ENCODE measurements at places on chromosomes 1 and 21.

DNA sequence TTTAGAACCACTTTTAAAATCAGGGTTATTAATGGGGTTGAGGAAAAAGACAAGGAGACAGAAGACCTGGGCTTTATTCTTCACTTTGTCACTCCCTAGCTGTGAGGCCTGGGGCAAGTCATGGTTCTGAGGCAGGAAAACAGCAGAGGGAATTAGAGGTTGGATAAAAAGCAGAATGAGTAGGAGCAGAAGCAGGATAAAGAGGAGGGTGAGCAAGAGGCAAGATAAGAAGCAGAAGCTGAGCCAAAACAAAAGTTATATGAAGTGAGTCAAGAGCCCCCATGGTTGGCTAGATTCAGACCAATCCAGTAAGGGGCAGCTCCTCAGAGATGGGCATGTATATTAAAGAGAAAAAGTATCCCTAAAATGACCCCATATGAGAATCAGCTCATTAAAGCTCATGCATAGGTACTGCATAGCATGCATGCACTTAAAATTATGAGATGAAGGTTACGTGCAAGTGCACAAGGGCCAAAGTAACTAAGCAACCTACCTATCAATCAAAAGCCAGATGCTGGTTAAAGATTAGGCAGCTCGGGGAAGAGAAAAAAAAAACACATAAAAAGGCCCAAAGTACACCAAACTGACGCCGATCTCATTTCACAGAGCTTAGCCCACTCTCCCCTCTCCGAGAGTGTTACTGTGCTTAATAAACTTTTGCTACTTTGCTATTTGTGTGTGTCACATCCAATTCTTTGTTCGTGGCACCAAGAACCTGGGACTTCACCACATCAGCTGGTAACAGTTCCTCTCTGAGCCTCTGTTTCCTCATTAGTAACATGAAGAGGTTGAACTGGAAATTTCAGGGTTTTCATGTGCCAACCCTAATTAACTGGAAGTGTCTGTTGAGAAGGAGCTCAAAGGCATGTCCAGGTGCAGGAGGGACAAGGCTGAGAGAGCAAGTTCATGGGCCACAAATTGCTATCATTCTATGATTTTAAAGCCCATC is 2.2 kb downstream of the AVPR1B start:
- DNase-seq, result no peak

GRCh38 chr1:218945050-218945449 is 228.6 kb upstream of the LYPLAL1 start:
- no peak for DNase-seq

- DNase-seq, result no peak
These were observed 172.8 kb downstream of the PTGER3 start for GRCh38 chr1:70874818-70875217.

DNA sequence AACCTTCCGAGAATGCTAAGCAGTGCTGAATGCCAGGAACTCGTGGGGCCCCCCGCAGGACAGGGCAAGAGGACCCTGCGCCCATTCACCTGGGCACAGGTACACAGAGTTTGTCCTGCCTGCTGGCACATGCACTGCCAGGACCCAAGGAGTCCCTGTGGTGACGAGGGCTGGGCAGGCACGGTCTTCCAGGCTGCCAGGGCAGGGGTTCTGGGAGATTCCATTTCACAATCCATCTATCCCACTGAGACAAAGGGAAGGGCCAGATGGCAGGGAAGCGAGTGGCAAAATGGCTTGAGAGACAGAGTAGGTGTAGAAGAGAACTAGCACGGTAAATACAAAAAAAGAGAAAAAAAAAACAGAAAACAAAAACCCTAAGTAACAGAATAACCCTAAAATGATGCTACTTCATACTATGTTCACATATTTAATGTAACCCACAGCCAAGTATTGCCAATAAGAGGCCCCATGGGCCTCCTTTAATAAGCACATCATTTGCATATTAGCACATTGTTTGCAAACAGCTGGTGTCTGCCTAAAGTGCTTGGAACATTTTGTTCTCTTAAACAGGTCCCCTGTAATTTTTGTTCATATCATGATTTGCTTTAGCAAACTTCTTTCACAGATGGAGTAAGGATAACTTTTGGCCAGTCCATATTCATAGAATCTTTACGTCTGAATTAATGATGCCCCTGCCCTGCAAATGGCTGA is 83.8 kb downstream of the STUM start:
- DNase-seq, result no peak

- DNase-seq, result no peak
These were observed 8.3 kb downstream of the RAB4A start for GRCh38 chr1:229279242-229279641.

- no peak for DNase-seq
These were observed 622.3 kb upstream of the PLXNA2 start for GRCh38 chr1:208866386-208866955.

DNA sequence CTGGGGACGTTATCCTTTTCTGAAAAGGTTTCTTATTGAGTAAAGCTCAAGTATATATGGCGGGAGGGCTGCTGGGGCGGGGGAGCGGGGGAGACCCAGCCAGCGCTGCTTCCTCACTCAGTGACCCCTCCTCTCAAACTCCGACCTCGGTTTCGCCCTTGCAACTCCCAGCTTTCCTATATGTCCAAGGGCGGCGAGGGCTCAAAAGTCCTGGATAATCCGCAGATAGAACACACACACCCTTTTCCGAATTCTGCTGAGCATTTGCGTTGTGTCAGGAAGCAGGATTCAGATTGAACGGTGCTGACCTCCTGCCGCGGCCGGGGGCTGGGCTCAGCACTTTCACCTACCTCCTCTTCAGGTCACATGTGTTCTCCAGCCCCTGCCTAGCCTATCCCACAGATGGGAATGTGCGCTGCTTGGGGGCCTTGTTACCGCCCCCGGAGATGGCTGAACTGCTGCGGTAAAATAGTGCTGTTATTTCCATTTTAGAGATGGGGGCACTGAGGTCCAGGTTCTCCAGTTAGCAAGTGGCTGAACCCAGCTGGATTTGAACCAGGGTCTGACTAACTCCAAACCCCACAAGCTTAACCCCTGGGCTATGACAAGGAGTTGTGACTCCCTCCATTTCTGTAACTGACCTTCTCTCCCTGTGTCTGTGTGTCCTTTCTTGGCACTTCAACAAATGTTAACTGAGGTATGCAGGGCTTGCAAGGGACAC is 795 bp upstream of the AHDC1 start:
- DNase-seq, result no peak

DNA sequence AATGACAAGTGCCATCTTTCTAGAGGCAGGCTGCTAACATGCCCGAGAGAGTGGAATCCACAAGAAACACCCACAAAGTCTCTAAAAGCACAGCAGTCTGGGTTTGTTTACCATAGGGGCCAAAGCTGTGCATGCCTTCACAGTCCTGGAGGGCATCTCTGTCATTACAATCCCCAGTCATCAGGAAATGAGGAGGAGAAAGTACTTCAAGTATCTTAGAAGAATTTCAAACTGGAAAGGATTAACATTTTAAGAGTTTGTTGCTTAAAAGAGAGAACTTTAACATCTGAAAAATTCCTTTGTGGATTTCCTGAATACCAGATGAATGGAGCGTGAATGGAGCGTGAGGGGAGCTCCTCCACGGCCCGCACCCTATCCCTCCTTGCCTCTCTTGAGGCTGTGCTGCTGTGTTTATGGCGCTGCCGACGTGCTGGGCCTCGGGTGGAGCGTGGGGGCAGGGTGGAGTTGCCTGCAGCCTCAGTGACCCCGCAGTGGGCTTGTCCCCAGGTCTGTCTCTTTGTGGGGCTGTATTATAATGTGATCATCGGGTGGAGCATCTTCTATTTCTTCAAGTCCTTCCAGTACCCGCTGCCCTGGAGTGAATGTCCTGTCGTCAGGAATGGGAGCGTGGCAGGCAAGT is 23.3 kb downstream of the SLC6A17 start:
- DNase-seq, result no peak

GRCh38 chr1:164233149-164233548 is 325.8 kb upstream of the PBX1 start:
- DNase-seq, result no peak

- no peak for DNase-seq
These were observed 250.6 kb upstream of the RRP15 start for GRCh38 chr1:218034468-218034867.

GRCh38 chr1:71298633-71299032 is 217.8 kb upstream of the ZRANB2 start:
- DNase-seq, result no peak

DNA sequence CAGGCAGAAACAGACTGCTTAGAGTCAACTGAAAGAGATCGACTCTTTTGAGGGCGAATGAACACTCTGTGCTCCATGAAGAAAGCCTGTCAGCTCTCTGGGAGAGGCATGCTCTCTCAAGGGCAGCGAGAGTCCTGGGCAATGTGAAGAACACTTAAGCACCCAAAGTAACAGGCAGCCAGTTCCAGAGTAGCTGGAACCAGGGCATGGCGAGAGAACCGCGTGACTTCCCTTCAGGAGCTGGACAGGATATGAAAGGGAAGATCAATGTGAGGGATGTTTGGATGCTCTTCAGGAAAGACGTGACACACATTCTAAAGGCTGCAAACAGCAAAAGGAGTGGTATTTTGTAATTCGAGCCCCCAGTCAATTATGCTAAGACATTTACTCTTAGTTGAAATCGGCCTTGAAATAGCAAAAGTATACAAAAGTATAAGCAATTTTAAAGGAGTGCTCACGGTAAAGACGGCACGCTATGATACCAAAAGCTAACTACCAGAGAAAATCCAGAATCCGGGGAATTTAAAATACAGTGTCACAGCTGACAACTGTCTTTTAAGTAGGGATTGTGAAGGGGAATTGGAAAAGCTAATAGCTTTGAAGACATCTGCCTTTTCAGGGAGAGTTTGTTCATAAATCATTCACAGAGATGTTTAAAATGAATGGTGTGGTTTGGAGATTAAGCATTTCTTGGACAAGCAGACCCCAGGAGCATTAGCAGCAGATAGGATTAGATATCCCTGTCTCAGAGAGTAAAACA is 20.8 kb downstream of the ADAMTS5 start:
- DNase-seq, result no peak

GRCh38 chr1:179953974-179954492 is 577 bp upstream of the CEP350 start:
- no peak for DNase-seq

GRCh38 chr21:39055167-39055767 is 128.0 kb downstream of the PSMG1 start:
- no peak for DNase-seq

DNA sequence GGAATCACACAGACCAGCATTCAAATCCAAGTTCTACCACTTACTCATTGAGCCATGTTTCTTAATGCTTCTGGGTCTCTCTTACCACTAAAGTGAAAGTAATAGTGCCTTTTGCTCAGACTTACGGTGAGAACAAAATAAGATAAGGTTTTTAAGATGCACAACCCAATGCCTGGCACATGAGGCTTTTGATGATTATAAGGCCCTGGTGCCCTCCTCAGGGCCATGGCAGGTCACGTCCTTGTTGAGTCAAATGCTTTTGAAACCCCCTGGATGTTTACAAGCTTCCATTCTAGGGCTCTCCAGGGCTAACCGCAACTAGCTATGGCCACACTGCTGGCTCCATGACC is 76.0 kb downstream of the TENT5C start:
- DNase-seq, result no peak

DNA sequence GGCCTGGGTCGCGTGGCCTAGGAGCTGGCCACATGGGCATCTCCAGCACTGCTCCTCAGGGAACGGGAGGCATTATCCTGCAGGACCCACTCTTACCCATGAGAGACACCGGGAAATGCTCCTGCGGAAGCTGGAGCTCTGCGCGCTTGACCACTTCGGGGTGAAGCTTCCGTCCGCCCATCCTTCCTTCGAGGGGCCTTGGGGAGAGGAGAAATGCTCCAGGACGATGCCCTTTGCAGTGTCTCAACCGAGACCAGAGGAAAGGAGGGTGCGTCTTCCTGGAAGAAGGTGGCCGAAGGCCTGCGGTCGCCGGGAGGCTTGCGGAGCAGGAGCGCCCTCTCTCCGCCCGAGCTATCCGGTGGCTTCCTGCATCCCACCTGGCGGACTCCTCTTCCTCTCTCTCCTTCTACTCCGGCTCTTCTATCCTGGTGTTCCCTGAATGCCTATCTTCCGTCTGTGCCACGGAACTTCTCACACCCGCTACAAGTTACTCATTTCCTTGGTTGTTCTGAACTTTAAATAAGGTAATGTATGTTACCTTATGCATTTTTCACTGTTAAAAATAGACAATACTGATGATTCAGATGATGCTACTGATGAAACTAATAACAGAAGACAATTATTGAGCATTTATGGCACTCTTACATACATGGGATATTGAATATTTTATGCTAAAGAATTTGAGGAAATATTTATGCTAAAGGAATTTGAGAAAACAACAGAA is 91.4 kb downstream of the PRKAB2 start:
- no peak for DNase-seq

DNA sequence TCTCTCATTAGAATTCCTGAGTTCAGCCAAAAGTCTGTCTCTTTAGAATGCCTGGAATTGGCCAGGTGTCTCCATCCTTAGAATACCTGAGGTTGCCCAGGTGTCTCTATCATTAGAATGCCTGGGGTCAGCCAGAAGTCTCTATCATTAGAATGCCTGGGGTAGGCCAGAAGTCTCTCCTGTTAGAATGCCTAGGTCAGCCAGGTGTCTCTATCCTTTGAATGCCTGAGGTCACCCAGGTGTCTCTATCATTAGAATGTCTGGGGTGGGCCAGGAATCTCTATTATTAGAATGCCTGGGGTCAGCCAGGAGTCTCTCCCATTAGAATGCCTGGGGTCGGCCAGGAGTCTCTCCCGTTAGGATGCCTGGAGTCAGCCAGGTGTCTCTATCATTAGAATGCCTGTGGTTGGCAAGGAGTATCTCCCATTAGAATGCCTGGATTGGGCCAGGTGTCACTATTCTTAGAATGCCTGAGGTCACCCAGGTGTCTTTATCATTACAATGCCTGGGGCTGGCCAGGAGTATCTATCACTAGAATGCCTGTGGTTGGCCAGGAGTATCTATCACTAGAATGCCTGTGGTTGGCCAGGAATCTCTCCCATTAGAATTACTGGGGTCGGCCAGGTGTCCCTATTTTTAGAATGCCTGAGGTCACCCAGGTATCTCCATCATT is 43.0 kb downstream of the RNF187 start:
- no peak for DNase-seq
